Fibroblast of upper back skin (primary cell): ENCODE measurements at places on chromosomes 1 and 21.

- DNase-seq: no peak
Measured at GRCh38 chr1:161128591-161129420, 3.7 kb downstream of the DEDD start.

DNA sequence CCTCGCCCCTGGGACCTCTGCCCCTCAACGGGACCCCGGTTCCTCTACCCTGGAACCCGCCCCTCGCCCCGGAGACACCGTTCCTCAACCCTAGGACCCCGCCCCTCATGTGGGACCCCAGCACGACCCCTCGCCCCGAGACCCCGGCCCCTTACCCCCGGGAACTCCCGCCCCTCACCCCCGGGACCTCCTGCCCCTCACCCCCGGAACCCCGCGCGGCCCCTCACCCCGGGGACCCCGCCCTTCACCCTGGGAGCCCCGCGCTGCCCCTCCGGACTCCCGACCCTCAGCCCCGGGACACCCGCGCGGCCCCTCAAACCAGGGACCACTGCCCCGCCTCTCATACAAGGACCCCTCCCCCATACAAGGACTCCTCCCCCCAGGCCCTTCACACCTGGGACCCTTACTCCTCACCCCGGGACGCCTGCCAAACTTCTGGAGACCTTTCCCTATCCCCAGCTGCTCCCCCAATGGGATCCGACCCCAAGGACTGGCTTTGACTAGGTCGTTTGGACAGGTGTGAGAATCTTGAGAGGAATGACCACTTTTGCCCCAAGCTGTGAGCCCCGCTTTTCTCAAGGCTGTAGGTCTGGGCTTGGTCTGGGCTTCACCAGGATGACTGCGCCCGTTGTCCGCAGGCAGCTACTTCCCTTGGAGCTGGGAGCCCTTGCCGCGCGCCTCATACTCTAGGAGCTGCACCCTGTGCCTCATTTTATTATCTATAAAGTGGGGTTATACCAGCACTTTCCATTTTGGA, 843 bp downstream of the DIP2A start:
- DNase-seq: peak; percentile 27

- DNase-seq: no peak
Measured at GRCh38 chr1:58964428-58964827, 180.6 kb upstream of the JUN start.

GRCh38 chr1:76075188-76075489, 593 bp downstream of the ST6GALNAC3 start:
- no peak for DNase-seq

DNA sequence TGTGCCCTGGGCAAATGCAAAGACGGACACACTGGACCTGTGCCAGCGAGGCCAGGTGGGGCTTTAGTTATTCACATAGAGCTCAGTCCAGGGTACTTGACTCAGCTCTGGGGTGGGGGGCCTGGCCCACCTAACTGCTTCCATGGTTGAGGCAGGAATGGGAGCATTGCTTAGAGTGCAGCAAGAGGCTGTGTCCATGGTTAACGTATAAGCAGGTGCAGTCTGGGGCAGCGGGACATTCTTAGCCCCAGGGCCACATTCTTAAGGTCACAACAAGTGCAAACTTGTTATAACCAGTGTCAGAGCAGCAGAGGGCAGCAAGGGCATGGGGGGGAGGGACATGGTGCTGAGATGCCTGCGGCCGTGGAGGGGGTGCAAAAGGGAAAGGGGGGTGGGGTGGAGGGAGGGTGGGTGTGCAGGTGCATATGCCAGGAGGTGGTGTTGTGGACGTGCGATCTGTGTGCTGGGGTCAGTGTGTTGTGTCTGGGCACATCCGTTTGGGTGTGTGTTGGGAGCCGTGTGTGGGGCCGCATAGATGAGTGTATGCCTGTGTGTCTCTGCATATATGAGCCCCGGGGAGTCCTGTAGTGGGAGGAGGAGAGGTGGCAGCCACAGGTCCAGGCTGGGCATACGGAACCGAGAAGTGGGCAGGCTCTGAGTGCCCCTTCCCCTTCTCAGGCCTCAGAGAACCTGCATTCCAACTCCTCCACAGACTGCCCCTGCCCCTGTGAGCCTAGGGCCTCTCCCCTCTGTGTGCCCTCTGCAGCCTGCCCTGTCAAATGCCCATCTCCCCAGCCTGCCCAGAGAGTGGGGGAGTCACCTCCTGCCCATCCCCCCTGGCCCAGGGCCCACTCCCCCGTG, 8.4 kb downstream of the KCNJ10 start:
- DNase-seq: no peak

DNA sequence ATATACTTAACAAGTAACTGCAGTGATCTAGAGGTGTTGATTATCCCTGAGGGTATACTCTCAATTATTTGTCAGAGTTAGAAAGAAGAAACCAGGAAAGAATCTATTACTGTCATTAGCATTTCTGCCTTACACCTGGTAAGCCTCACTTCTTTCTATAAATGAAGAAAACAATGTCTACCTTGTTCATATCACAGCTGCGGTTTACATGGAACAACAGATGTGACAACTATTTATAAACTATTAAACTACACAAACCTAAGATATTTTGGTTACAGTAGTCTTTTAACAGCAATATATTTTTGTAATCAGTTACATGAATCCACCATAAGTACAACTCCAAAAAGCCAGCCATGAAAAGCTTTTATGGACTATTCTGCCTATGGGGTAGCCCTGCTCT, 40.7 kb downstream of the GON4L start:
- no peak for DNase-seq

DNA sequence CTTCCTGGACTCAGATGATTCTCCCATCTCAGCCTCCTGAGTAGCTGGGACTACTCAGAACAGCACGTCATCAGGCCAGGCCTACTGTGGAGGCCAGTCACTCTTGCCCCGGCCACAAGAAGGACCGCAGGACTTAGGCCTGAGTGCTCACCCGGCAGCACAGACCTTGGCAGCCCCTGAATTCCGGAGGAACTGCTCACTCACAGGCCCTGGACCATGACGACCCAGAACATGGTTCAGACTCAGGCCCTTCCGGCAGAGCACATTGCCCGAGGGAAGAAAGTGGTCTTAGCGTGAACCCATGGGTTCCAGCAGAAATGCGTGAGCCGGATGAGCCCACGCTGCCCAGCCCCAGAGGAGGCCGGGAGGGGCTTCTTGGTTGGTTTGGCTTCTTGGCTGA, 177.3 kb upstream of the TMEM51 start:
- no peak for DNase-seq
